Activated naive CD8-positive, alpha-beta T cell treated with anti-CD3 and anti-CD28 coated beads, Interleukin-2, amount 50 U/mL, for 24 hours (primary cell): ENCODE measurements at places on chromosomes 2 and 18.

- DNase-seq = no peak
- peaks cover 30% of the 10 kb centered on the region for H3K27me3 ChIP-seq
- peaks cover 5% of the 10 kb centered on the region for H3K4me1 ChIP-seq
- H3K36me3 ChIP-seq = no peaks in the 10 kb centered on the region
- no peak overlapping the region for H3K27ac ChIP-seq
Measured at GRCh38 chr2:72926811-72927465, 9.6 kb downstream of the EMX1 start.

- H3K36me3 ChIP-seq = no peaks in the 10 kb centered on the region
- no peak overlapping the region for H3K27ac ChIP-seq
- peaks cover 11% of the 10 kb centered on the region for H3K27me3 ChIP-seq
- DNase-seq = no peak
- no peaks in the 10 kb centered on the region for H3K4me1 ChIP-seq
Measured at GRCh38 chr2:84175970-84176369, 283.1 kb downstream of the SUCLG1 start.

DNA sequence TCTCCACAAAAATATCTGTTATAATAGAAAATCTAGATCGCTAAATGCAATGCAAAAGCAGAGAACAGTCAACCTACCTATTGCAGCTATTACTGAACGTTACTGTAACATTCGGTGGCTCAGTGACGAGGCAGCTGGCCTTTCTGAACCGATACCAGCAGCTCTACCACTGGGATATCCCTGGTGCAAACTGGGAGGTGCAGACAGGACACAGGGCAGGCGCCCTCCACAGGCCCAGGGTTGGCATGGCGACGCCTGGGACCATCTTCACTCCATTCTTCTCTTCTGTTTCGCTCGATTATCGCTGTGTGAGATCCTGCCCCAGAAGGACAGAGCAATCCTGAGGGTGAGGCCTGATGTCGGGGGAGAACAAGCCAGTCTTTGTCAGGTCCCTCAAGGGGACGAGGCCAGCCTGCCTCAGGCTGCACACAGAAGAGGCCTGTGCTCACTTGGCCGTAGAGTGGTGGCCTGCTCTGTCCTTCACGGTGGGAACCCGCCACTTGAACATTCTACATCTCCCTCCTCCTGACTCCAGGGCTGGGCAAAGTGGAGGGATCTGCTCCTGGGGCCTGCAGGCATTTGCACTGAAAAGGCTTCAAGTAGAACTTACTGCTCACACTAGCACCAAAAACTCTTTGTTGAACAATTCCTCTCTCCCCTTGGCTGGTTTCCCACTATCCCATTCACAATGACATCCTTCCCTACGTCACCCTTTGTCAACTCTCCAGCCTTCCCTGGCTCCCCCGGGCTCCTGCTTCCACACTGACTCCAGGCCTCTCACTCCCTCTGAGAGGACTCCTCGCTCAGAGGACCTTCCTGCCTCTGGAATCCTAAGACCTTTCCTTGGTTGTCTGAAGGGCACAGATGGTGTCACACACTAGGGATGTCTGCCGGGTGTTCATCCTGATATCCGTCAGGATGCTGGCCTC, 49.7 kb downstream of the CYRIA start:
- no peak overlapping the region for H3K4me3 ChIP-seq
- DNase-seq = no peak
- no peaks in the 10 kb centered on the region for H3K4me1 ChIP-seq
- no peaks in the 10 kb centered on the region for H3K36me3 ChIP-seq

GRCh38 chr2:126932966-126933710, 34.4 kb downstream of the TEX51 start:
- no peak for DNase-seq
- H3K27me3 ChIP-seq = peaks cover 4% of the 10 kb centered on the region
- H3K36me3 ChIP-seq = no peaks in the 10 kb centered on the region
- H3K27ac ChIP-seq = no peak overlapping the region
- peaks cover 6% of the 10 kb centered on the region for H3K4me1 ChIP-seq

DNA sequence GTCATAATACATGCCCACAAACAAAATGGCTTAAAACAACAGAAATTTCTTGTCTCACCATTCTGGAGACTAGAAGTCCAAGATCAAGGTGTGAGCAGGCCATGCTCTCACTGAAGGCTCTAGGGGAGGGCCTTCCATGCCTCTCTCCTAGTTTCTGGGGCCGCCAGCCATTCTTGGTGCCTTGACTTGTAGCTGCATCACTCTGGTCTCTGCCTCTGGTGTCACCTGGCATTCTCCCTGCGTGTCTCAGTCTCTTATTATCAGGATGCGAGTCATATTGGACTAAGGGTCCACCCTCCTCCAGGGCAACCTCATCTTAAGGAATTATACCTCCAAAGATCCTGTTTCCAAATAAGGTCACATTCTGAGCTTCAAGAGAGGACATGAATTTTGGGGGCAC, 76.1 kb downstream of the KCNF1 start:
- H3K4me1 ChIP-seq = no peaks in the 10 kb centered on the region
- no peak overlapping the region for H3K27ac ChIP-seq
- H3K36me3 ChIP-seq = no peaks in the 10 kb centered on the region
- no peak for DNase-seq

DNA sequence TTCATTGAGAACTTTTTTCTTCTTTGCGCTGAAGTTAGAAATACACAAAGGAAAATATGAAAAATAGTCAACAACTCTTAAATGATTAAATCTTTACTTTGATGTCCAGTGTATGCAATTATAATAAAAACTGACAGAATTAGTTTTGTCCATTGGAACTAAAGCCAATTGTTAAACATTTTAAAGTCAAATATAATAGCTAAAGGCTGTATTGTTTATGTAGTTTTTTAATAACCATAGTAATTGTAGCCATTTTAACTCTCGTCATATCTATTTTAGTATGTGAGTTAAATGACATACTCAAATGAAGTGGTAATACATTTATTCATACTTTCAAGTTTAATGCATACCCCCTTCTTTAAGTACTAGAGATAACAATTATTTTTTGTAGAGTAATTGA, 4.7 kb upstream of the COBLL1 start:
- peaks cover 5% of the 10 kb centered on the region for H3K27me3 ChIP-seq
- no peak overlapping the region for H3K27ac ChIP-seq
- H3K4me3 ChIP-seq = no peak overlapping the region
- DNase-seq = no peak

DNA sequence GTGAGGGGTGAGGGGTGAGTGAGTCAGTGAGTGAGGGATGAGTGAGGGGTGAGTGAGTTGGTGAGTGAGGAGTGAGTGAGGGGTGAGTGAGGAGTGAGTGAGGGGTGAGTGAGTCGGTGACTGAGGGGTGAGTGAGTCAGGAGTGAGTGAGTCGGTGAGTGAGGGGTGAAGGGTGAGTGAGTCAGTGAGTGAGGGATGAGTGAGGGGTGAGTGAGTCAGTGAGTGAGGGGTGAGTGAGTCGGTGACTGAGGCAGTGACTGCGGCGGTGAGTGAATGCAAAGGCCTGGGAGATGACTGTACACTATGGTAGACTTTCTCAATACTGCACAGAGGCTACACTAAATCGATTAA, 16.6 kb downstream of the THAP4 start:
- peak overlapping the region; percentile 93 for H3K27ac ChIP-seq
- H3K36me3 ChIP-seq = peaks cover 38% of the 10 kb centered on the region
- peak; percentile 69 for DNase-seq

DNA sequence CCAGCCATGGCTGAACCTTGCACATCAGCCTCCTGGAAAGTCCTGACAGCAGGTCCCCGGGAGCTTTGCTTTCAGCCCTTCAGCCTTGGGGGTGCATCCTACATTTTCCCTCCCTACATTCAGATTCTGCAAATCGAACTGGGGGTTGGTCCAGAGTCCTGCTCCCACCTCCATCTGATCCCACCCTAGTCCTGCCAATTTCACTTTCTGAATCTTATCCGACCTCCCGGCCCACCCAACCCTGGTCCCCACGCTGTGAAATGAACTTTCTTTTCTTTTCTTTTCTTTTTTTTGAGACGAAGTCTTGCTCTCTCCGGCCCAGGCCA, 47.8 kb upstream of the ODC1 start:
- DNase-seq = no peak
- H3K4me3 ChIP-seq = no peak overlapping the region
- H3K27me3 ChIP-seq = peaks cover 11% of the 10 kb centered on the region
- H3K36me3 ChIP-seq = peaks cover 5% of the 10 kb centered on the region
- no peak overlapping the region for H3K27ac ChIP-seq

GRCh38 chr2:207143215-207144172, 22.3 kb downstream of the KLF7 start:
- peaks cover 1% of the 10 kb centered on the region for H3K36me3 ChIP-seq
- peak; percentile 67 for DNase-seq
- peak overlapping the region; percentile 92 for H3K27ac ChIP-seq
- peak overlapping the region; percentile 78 for H3K4me3 ChIP-seq

DNA sequence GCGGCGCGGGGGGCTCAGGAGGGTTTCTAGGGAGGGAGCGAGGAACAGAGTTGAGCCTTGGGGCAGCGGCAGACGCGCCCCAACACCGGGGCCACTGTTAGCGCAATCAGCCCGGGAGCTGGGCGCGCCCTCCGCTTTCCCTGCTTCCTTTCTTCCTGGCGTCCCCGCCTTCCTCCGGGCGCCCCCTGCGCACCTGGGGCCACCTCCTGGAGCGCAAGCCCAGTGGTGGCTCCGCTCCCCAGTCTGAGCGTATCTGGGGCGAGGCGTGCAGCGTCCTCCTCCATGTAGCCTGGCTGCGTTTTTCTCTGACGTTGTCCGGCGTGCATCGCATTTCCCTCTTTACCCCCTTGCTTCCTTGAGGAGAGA, 5.2 kb downstream of the PROC start:
- H3K27me3 ChIP-seq = peaks cover 43% of the 10 kb centered on the region
- no peak for DNase-seq
- H3K36me3 ChIP-seq = no peaks in the 10 kb centered on the region
- peak overlapping the region; percentile 52 for H3K4me3 ChIP-seq
- peaks cover 9% of the 10 kb centered on the region for H3K4me1 ChIP-seq

DNA sequence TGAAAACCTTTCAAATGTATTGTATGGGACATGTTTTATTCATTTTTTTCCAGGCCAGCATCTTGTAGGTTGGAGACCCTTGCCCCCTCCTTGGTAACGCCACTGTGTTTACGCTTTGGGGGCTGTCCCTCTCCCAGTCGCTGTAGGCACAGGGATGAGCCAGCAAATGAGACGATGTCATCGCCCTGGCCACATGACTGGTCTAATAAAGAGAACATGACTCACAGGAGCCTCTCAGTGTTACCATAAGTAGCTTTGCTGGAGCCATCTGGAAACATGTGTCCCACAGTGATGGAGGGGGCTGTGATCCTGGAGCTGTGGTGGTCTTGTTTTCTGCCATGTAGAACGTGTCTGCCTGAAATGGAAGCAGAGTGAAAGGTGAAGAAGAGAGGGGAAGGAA, 78.9 kb downstream of the CD8B2 start:
- no peaks in the 10 kb centered on the region for H3K36me3 ChIP-seq
- H3K27ac ChIP-seq = peak overlapping the region; percentile 55
- H3K4me3 ChIP-seq = no peak overlapping the region
- peak; percentile 55 for DNase-seq
- peaks cover 2% of the 10 kb centered on the region for H3K27me3 ChIP-seq

DNA sequence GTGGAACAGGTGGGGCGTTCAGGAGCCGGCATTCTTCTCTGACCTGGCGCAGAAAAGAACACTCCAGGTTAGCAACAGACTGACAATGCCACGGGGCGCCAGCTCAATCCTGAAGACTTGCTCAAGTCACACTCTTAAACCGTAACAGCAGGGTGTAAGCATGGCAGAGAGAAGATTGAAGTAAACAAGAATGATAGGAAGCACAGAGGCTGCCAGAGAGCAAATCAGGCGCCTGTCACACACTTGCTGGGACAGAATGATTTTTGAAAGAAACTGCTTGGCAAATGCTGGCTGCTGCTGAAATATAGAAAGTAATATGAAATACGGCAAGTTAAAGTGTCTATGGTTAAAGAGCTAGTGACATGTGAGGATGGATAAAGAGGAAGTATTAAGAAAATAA, 80.5 kb downstream of the MEP1B start:
- no peaks in the 10 kb centered on the region for H3K36me3 ChIP-seq
- no peaks in the 10 kb centered on the region for H3K27me3 ChIP-seq
- H3K4me1 ChIP-seq = no peaks in the 10 kb centered on the region
- no peak for DNase-seq

DNA sequence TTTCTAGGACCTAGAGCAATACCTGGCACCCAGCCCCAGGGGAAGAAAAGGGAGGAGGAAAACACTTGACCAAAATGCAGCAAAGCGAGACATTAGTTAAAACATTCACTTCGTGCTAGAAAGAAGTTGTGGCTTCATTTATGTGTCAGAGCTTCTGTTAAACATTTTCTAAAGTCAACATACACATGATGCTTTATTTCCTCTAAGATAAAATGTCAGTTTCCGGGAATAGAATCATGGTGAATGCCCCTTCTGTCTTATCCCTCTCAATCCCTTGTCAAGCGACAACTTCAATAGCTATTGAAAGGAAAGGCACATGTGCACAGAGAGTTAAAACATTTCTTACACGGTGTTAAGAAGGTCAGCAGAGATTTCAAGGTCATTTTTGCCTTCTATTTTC, 404.6 kb upstream of the CWC22 start:
- no peaks in the 10 kb centered on the region for H3K4me1 ChIP-seq
- H3K4me3 ChIP-seq = no peak overlapping the region
- DNase-seq = no peak
- H3K36me3 ChIP-seq = no peaks in the 10 kb centered on the region
- no peaks in the 10 kb centered on the region for H3K27me3 ChIP-seq

GRCh38 chr18:5106730-5107129, 90.3 kb downstream of the AKAIN1 start:
- H3K4me3 ChIP-seq = no peak overlapping the region
- H3K4me1 ChIP-seq = peaks cover 5% of the 10 kb centered on the region
- no peak for DNase-seq

GRCh38 chr2:12721566-12722446, 5.1 kb downstream of the TRIB2 start:
- H3K36me3 ChIP-seq = peaks cover 10% of the 10 kb centered on the region
- H3K4me3 ChIP-seq = peak overlapping the region; percentile 48
- peaks cover 69% of the 10 kb centered on the region for H3K4me1 ChIP-seq
- H3K27me3 ChIP-seq = peaks cover 2% of the 10 kb centered on the region
- DNase-seq = no peak
